ENCODE measurements at places on chromosomes 1 and 21.

DNA sequence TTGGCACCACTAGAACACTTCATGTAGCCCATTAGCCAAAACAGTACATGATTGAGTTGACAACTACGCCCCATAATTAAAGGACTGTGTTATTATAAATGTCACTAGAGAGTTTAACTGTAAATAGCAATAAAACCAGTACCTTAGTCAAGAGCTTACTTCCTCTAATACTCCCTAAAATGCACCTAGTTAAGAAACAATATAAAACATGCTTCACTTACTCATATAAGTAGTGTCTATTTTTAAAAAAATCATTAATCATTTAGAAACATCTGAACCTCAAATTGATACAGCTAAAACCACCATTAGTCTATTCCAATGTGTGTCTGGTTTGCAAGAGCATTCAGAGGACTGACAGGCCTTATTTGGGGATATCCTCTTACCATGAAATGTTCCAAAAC lies 25.3 kb downstream of the PTP4A2 start:
- DNase-seq: no peak

DNA sequence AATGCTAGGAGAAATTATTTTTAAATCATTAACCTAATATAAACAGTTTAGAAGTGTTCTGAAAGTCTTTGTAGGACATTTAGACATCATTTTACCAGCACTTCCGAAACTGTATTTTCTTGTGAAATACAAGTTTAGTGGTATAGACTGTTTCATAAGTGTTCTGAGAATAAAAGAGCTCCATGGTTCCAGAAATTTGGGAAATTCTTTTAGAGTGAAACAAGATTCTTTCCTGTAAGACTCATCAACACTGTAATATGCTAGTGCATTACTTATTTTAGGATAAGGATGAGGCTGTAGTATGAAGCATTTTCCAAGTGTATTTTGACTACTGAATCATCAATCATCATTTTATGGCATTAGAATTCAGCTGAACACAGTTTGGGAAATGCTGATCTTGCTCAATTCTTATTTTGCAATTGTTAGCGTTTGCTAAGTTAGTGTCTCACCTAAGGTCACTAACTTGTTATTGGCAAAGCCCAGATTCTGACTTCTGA lies 73.4 kb downstream of the CEP350 start:
- no peak for DNase-seq

DNA sequence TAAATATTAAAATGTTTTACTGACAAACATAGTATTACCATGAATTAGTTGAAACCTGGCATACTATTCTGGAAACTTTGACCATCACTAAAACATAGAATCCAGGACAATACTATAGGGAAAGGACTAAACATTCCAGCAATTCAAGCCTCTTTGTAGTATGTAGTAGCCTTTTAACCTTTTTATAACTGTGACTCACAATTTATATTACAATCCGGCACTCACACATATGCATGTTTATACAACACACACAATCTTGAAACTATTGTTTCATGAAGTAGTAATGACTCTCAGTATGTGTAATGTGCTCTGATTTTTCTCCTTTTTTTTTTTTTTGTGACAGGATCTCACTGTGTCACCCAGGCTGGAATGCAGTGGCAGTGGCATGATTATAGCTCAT lies 64.3 kb downstream of the ANKRD13C start:
- DNase-seq: no peak

DNA sequence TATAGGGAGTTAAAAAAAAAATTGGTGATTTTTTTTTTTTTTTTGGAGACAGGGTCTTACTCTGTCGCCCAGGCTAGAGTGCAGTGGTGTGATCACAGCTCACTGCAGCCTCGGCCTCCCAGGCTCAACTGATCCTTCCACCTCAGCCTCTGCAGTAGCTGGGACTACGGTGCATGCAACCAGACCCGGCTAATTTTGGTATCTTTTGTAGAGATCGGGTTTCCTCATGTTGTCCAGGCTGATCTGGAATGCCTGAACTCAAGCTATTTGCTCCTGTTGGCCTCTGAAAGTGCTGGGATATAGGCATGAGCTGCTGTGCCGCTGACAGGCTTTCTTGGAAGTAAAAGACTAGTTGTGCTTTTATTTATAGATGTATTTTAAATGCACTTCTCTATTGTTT lies 3.0 kb downstream of the CDC42 start:
- DNase-seq: no peak

GRCh38 chr1:226650236-226650841 lies 88.7 kb downstream of the ITPKB start:
- DNase-seq: no peak

DNA sequence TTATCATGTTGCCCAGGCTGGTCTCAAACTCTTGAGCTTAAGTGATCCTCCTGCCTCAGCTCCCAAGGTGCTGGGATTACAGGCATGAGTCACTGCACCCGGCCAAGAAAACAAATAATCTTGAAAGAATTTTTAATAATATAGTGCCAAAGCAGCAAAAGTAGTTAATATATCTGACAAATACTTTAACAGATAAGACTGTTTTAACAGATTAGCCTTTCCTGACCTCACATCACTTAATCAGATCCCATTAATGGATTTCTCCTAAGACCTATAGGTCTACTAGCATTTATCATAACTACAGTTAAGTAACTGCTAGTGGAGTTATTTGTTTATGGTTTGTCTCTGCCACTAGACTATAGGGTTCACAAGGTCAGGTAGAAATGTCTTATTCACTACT lies 61.1 kb upstream of the HP1BP3 start:
- DNase-seq: no peak

GRCh38 chr1:80384959-80385358 lies 1378.4 kb upstream of the ADGRL4 start:
- no peak for DNase-seq

DNA sequence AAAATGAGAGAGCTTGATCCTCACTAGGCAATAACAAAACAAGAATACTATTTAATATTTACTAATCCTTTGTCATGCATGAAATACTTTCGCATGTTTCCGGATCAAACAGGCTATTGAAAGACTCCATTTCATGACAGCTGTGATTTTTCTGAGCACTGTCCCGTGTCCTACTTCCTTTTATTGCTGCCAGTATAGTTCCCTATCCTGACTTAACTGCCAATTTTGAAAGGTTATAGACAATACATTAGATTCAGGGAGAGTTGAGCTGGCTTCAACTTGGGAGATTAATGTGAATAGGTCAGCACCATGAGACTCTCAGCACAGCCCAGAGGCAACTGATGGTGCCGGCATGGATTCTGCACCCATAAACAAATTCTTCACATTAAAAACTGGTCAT lies 225.8 kb downstream of the VAV3 start:
- DNase-seq: no peak

DNA sequence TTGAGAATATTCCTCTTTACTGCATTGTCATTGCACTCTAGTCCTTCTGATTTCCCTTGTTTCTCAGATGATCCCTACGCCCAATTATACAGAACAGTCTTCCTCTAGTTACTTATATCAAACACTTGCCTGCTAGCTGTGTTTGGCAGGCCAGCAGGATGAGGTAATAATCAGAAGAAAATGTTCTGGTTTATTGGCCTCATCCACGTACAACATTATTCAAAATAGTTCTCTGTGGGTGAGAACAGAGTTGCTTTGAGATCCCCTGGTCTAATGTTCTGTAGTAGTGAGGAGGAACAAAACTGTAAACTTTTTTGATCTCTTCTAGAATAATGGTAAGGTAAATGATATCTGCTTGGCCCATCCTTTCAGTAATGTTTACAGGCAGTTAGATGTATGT lies 22.3 kb upstream of the C1orf105 start:
- no peak for DNase-seq

- DNase-seq: no peak
Measured at GRCh38 chr1:76247261-76247852, 172.8 kb downstream of the ST6GALNAC3 start.

- DNase-seq: no peak
Measured at GRCh38 chr1:240866724-240867123, 254.8 kb upstream of the GREM2 start.

DNA sequence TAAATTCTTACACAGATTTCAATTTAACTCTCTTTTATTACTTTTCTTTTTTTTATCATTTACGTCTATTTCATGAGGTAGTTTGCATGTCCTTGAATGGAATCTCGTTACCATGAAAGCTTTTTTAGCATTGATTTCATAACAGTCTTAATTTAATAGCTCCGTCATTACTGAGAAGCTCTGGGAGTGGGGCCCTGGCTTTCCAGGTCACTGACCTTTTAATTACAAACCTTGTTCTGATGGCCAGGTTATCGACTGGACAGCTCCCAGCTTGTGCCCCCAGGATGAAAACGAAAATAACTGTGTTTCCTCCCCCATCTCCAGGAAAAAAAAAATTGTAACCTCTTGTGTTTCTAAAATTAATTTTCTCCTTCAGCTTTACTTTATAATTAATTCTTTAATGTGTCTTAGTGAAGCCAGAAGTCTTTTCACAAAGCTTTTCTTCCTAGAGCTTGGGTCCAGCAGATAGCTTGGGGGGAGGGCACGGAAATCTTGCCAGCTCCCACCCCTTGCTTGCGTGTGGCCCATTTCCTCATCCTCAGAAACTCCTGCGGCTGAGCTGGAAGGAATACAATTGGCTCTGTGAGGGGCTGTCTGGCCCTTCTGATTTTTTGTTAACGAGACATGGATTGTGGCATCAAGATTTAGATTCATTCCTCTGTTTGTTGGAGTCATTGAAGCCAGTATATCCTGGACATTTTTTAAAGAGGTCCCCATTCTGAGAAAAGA lies 65.7 kb downstream of the PEX14 start:
- no peak for DNase-seq

DNA sequence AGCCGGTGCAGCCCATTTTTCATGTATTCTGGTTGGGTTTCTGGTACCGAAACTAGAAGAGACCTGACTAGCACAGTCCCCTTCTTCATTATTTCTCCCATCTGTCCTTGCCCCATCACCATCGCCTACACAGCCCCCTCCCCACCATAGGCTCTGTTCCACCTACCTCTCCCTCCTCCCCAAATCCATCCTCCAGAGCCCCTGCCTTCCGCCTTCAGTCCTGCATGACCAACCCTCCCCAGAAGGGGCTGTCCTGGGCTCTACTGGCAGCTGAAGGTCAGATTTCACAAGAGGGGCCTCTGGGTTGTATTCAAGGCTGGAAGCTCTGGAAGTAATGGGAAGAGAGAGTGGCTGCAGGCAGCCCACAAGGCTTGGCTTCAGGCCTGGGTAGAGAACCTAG lies 55.2 kb downstream of the SDC3 start:
- no peak for DNase-seq

GRCh38 chr1:166221316-166221715 lies 54.5 kb upstream of the FAM78B start:
- DNase-seq: no peak

Measured in T47D (cell line).